Activated CD4-positive, alpha-beta memory T cell treated with anti-CD3 and anti-CD28 coated beads for 36 hours (primary cell): ENCODE measurements at places on chromosomes 2 and 18.

GRCh38 chr2:15566912-15567311, 5.8 kb upstream of the NBAS start:
- no peak for DNase-seq

GRCh38 chr18:71250191-71250590, 961.3 kb downstream of the SOCS6 start:
- no peak for DNase-seq

GRCh38 chr2:238730001-238730669, 117.8 kb upstream of the TWIST2 start:
- no peak for DNase-seq

DNA sequence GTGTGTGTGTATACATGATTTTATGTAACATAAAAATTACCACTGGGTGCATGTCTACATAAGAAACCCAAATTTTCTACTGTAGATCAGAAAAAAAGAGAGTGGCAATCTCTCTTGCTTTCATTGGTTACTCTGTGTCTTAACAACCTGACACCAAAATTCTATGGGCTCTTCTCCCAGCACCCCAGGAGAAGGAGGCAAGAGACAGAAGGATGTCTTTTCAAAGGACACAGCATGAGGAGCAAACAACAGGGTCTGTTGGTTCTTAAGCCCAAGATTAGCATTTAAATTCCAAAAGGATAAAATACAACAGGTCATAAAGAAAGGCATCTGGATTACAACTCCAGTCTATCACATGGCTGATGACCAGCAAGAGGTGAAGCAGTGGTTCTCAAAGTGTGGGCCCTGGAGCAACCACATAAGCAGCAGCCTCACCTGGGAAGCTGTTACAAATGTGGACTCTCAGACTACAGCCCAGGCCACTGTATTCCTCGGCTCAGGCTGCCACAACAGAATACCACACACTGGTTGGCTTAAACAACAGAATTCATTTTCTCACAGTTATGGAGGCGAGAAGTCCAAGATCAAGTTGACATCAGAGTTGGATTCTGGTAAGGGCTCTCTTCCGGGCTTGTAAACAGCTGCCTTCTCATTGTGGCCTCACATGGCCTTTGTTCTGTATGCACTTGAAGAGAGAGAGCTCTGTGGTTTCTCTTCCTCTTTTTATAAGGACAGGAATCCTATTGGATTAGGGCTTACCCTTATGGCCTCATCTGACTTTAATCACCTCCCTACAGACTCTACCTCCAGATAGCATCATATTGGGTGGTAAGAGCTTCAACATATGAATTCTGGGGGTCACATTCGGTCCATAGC, 79.8 kb upstream of the RNF152 start:
- DNase-seq, result no peak

DNA sequence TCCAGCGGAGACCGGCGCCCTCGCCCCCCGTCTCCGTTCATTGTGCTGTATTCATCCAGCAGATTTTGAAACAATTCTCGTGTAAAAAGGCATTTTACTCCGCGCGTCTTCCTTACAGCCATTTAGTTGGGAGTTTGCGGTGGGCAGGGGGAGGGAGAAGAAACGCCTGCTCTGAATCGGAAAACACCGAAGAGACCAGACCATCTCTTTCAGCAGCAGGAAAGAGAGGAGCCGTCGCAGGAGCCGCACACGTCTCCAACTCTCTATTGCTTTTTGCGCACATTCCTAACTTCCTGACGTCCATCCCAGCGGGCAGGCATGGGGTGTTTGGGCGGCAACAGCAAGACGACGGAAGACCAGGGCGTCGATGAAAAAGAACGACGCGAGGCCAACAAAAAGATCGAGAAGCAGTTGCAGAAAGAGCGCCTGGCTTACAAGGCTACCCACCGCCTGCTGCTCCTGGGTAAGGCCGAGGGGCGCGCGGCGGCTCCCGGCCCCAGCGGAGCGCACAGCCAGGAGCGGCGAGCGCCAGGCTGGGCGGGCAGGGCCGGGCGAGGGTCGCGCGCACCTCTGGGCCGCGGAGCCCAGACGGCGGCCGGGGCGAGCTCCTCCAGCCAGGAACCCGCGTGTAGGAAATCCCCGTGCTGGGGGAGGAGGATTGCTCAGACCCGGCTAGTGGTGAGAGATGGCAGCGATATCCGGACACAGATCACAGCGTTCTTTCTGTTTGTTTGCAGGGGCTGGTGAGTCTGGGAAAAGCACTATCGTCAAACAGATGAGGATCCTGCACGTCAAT, 63.2 kb downstream of the GNAL start:
- DNase-seq, result peak; percentile 43

DNA sequence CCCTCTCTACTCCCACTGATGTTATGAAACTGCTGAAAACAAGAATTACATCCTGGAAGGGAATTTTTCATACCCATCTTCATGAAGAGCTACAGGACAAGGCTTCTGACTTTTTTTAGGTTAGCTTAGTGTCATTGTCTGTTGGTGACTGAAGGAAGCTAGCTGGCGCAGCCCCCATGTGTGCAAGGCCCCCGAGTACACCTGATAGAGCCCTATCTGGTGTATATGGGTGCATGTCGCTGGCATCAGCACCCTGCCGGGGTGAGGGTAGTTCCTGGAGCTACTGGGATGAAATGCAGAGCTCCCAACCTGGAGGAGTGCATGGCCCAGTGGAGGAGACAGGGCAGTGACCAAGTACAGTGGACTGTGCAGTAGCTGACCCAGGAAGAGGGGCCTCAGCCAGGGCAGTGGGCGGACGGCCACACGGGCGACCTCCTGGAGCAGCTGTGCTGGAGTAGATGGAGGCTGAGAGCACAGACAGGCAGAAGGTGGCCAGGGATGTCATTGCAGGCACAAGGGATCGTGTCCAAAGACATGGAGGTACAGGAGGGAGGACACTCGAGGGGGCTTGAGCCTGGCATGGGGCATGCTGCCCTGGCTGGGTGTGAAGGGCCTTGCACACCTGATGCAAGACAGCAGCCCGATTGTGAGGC, 12.1 kb downstream of the IMPA2 start:
- DNase-seq, result no peak

DNA sequence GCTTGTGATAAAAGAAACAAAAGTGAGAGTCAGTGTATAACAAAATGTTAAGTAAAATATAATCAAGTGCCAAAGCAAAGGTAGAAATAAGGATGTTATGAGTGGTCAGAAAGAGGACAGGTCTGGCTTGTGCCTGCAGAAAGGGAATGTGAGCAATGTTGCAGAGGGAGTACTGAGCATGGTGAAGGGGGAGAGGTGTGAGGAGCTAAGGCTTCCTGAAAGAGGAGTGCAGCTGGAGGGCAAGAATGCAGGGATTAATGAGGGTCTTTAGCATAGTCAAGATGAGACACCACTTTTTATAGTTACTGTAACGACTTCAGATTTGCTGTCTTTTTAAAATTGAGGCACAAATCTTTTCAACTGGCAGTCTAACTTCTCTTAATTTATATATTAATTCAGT, 22.0 kb upstream of the FIGN start:
- DNase-seq, result no peak

- DNase-seq, result no peak
These were observed 37.3 kb downstream of the MARCO start for GRCh38 chr2:118979152-118979861.

DNA sequence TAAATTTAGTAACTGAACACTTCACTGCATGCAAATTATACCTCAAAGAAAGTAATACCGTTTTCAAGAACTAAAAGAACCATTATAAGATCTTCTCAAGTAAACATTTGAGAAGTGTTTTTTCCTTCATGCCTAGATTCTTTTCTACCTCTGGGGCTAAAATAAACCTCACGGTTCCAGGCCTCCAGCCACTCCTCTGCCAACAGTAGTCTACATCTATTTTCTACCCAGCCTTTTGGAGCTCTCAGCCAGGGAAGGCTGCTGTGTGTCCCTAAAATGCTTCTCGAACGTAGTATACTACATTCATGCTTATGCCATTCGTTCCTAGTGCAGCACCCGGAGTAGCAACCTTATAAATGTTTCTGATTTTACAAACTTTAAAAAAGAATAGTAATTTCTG, 219.7 kb downstream of the AFF3 start:
- no peak for DNase-seq

DNA sequence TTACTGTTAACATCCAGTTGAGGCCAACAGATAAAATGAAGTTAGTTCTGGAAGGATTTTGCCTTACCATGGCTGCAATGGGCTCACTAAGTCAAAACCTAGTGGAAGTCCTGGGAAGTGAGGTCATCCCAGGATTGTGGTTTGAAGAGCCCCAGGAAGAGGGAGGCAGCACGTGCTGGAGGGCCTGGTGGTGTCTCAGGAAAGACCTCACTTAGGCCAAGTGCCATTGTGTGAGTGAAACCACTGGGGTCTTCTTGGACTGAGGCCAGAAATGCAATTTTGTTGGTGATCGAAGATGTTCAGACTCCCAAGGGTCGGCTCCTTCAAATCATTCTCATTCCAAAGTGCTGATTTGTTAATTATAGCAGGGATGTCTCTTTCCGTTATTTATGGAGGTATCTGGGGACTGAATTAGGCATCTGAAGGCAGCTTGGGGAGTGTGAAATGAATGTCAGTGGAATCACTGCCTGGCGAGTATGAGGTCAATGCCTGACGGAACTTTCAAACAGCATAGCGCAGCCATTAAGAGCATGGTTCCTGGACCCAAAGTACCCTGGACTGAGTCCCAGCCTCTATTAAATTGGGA, 60.0 kb downstream of the IL1R2 start:
- no peak for DNase-seq

DNA sequence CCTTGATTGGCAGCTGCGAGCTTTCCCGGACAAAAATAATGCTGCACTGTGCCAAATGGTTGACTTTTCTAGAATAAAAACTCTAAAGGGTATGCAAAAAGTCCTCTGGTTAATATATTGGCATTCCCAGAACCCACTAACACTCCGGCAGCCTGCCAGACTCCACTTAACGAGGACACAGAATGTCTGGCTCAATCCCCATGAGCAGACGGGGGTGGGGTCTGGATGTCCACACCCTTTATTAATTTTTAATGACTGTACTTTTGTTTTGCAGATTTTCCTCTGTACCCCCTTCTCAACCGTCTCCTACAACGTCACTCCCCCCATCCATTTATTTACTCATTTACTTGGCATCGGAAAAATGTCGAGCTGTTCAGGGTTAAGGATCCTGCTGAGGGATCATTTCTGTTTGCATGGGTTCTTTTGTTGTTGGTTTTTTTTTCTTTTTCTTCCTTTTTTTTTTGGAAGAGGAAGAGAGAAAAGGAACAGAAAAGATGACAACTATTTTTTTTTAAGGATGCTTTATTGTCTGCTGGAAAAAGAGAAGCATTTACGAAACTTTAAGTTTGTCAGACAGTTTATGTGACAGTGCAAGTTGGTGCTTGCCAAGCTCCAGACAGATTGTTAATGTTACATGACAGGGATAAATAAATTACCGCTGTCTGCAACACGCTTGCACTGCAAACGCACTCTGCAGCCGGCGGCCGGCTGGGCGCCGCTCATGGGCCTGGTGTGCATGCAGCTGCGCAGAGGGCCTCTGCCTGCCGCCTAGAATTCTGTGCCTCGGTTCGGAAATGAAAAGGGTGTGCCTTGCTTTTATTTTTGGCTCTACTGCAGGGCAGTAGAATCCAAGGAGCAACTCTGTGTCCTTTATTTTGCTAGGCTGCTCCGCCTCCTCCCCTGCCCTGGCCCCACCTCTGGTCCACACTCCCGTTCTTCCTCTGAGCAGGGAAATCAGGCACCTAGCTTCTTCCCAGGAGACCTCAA, 3.6 kb downstream of the LDLRAD4 start:
- no peak for DNase-seq

DNA sequence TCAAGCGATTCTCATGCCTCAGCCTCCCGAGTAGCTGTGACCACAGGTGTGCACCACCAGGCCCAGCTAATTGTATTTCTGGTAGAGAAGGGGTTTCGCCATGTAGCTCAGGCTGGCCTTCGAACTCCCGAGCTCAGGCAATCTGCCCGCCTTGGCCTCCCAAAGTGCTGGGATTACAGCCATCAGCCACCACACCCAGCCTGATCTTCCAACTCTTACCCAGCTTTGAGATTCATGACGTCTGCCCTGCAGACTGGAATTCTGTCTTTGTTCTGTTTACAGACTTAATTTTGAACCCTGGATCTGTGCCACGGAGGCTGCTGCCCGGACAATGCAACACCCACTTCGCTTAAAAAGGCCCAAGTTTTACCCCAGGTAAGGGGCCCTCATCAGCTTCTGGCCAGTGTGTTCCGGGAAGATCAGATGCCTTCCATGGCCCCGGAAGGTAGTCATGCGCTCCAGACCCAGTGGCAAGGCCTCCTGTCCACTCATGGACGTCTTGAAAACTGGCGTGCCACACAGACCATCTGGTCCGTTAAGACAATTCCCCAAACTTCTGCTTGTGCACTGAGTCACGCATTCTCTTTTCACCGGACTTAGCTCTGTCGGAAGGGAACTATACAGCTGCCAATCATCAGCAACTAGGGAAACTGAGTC, 5.5 kb downstream of the PXDN start:
- no peak for DNase-seq

DNA sequence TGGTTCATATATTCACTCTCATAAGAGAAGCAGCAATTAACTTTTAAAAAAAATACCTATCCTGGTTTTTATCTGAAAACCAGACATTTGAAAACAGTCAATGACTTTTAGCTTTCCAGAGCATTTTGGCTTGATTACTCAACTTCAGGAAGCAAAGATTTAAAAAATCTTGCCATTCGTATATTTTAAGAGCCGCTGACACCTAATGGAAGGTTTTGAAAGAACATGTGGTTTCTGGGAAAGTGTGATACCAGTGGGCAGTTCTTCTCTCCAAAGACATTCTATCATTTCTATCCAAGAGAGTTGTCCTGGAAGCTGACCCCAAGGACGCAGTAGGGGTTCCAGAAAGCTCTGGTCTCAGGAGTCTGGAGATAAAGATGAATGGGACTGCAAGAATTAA, 234.7 kb downstream of the TTC32 start:
- DNase-seq, result no peak

GRCh38 chr18:48481092-48481491, 57.7 kb upstream of the CTIF start:
- no peak for DNase-seq

GRCh38 chr18:37393945-37394609, 171.5 kb downstream of the CELF4 start:
- DNase-seq, result no peak

GRCh38 chr2:100561191-100561590, 1.6 kb upstream of the PDCL3 start:
- DNase-seq, result no peak

GRCh38 chr2:128442053-128442751, 123.5 kb upstream of the HS6ST1 start:
- DNase-seq, result no peak

GRCh38 chr18:44579028-44579702, 101.5 kb upstream of the SETBP1 start:
- DNase-seq, result no peak

DNA sequence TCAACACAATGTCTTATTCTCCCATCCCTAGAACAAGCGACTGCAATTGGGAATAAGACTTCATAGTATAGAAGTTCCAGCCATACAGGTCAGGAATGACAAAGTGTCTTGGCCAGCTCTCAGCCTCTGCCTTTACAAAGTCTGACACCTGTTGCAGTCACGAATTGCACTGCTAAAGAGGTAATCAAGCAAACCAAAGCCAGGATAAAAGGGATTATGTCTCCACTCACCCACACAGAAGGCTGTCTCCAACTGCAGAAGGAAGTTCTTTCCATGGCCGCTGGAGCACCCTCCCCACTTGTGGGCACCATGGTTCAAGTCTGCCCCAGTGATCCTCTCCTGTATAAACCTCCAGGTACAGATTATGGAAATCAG, 114.8 kb upstream of the PKDCC start:
- no peak for DNase-seq

- DNase-seq, result no peak
These were observed 39.6 kb downstream of the HDHD2 start for GRCh38 chr18:47110492-47111274.
